ENCODE measurements at places on chromosomes 12 and 14. TPM values are rescaled to one million over a fixed set of nuclear protein-coding genes. Genes with fewer than 3 reads are reported as not detected.

DNA sequence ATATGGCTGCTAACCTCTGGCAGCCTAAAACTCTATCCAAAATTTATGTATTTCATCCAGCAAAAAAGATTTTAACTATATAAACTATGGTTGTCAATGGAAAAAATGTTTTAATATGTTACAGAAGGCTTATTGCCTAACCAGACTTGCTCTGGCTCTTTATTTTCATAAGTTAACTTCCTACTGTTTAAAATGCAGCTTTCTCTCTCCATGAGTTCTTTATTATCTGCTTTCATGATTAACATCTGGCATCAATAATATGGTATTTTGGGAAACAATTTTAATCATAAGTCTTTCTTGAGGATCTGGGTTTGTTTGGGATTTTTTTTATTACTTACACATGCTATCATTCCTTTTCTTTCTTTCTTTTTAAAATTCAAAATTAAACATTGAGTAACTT lies 20.5 kb downstream of the KERA start:
- no peak for DNase-seq
- no peaks in the 10 kb centered on the region for H3K4me1 ChIP-seq
- H3K27ac ChIP-seq, result no peak overlapping the region
- H3K36me3 ChIP-seq, result no peaks in the 10 kb centered on the region
- H3K27me3 ChIP-seq, result no peaks in the 10 kb centered on the region

- peaks cover 22% of the 10 kb centered on the region for H3K36me3 ChIP-seq
- peaks cover 40% of the 10 kb centered on the region for H3K4me1 ChIP-seq
- H3K4me3 ChIP-seq, result peak overlapping the region; percentile 99
- peak overlapping the region; percentile 73 for H3K27ac ChIP-seq
Observed at GRCh38 chr12:7017870-7018349, 366 bp downstream of the LPCAT3 start.

- no peak for DNase-seq
- H3K4me3 ChIP-seq, result no peak overlapping the region
- H3K27me3 ChIP-seq, result no peaks in the 10 kb centered on the region
- H3K27ac ChIP-seq, result no peak overlapping the region
- H3K4me1 ChIP-seq, result no peaks in the 10 kb centered on the region
- H3K36me3 ChIP-seq, result no peaks in the 10 kb centered on the region
Observed at GRCh38 chr12:67410667-67411067, 141.5 kb downstream of the CAND1 start.

- no peak overlapping the region for H3K4me3 ChIP-seq
- no peaks in the 10 kb centered on the region for H3K27me3 ChIP-seq
- peaks cover 100% of the 10 kb centered on the region for H3K36me3 ChIP-seq
- no peak overlapping the region for H3K27ac ChIP-seq
- no peak for DNase-seq
Observed at GRCh38 chr12:54404061-54405004, 14.7 kb downstream of the ITGA5 start.

DNA sequence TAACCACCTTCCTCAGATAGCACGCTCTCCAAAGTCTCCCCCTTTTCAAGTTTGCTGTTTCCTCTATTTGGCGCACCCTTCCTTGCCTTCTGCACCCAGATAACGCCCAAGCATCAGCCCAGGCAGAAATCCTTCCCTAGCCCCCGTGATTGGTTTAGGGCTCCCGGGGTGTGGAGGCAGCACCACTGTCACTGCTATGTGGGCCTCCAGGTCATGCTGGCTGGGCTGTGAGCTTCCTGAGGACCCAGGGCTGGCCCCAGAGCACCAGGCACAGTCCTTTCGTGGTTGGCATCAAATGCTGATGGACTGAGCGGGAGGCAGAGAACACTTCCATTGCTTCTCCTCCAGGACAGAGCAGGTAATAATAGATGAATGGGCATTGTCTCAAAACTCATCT lies 311.4 kb downstream of the BCL11B start:
- H3K27me3 ChIP-seq, result no peaks in the 10 kb centered on the region
- H3K4me3 ChIP-seq, result no peak overlapping the region
- no peak for DNase-seq
- H3K27ac ChIP-seq, result no peak overlapping the region

GRCh38 chr14:93859957-93860356 lies 67.2 kb upstream of the FAM181A start:
- no peaks in the 10 kb centered on the region for H3K36me3 ChIP-seq
- DNase-seq, result no peak
- no peak overlapping the region for H3K4me3 ChIP-seq
- H3K4me1 ChIP-seq, result no peaks in the 10 kb centered on the region
- H3K27me3 ChIP-seq, result no peaks in the 10 kb centered on the region
- no peak overlapping the region for H3K27ac ChIP-seq

DNA sequence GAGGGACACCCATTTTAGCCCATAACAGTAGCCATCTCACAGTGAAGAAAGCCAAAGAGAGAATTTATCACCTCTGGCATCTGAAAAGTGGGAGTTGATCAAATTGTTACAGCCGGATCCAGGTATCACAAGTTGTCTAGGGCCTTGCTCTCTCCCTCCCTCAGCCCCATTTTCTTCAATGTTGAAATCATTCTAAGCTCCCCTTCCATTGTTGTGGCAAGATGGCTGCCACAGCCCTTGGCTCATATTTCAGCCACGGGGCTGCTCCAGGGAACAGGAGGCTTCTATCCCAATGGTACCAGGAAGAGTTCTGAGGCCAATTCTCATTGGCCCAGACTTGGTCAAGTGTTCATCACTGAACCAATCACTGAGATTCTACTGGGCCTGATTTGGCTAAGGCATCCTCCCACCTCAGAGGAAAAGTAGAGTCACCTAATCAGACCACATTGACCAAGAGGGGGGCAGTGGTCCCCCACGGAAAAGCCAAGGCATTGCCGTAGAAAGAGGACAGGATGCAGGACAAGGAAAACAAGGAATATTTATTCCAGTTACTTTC lies 106.2 kb downstream of the GPATCH2L start:
- no peaks in the 10 kb centered on the region for H3K27me3 ChIP-seq
- H3K4me1 ChIP-seq, result no peaks in the 10 kb centered on the region
- H3K4me3 ChIP-seq, result no peak overlapping the region
- H3K27ac ChIP-seq, result no peak overlapping the region
- H3K36me3 ChIP-seq, result no peaks in the 10 kb centered on the region

GRCh38 chr14:68924186-68925158 lies 54.6 kb downstream of the ACTN1 start:
- H3K4me3 ChIP-seq, result peak overlapping the region; percentile 55
- H3K4me1 ChIP-seq, result peaks cover 49% of the 10 kb centered on the region
- H3K36me3 ChIP-seq, result peaks cover 42% of the 10 kb centered on the region
- H3K27me3 ChIP-seq, result no peaks in the 10 kb centered on the region
- no peak for DNase-seq
- H3K27ac ChIP-seq, result peak overlapping the region; percentile 55

DNA sequence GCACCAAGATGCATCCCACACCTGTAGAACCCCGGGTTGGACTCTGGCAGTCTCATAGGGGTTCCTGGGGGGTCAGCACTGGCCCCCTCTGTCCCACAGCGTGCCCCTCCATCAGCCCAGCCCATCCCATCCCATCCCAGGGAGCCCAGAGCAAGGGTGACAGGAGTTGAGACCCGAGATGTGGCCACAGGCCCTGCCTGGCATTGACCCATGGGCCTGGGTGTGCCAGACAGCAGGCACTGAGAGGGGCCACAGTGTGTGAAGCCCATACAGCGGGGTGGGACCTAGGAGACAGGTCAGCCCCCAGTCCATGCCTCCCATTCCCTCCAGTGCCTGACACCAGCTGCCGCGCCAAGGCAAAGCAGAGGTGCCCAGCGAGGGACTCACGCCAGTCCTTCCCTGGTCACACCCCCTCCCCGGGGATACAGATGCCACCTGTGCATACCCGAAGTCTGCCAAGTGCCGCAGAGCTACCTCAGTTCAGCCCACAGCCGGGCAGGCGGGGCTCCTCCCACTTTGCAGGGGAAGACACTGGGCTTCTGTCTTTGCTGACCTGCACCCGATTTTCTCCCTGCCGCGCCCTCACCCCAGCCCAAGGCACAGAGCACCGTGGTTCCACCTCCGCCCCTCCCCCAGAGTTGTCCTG lies 50.4 kb downstream of the CYP46A1 start:
- no peak overlapping the region for H3K27ac ChIP-seq
- DNase-seq, result no peak
- no peaks in the 10 kb centered on the region for H3K4me1 ChIP-seq
- peaks cover 28% of the 10 kb centered on the region for H3K27me3 ChIP-seq
- H3K4me3 ChIP-seq, result no peak overlapping the region

DNA sequence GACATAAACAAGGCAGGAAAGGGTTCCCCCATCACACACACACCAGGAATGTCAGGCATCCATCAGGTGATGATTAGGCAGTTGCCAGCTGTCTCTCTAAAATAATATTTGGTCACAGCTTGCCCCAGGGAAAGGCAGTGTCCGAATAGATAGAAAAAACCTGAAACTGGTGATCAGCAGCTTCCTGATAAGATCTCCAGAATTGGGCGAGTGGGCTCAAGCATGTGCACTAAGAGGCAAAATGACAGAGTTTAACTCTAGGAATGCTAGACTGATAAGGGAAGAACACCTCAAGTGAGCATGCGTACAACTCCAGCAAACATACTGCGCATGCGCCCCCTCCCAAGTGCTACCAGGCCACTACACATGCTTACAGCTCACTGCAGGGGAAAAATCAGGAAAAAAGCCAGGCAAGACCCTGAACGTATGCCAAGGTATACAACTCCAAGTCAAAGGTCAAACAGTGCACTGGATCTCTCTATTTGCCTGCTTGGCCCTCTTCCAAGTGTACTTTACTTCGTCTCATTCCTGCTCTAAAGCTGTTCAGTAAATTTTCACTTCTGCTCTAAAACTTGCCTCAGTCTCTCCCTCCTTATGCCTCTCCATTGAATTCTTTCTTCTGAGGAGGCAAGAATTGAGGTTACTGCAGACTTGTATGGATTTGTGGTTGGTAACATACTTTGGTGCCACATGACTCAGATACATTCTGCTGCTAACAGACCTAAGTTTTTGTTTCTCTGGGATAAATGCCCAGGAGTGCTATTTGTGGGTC lies 73.5 kb upstream of the VASH1 start:
- H3K36me3 ChIP-seq, result no peaks in the 10 kb centered on the region
- H3K27ac ChIP-seq, result no peak overlapping the region
- no peak overlapping the region for H3K4me3 ChIP-seq
- DNase-seq, result no peak
- peaks cover 2% of the 10 kb centered on the region for H3K27me3 ChIP-seq

DNA sequence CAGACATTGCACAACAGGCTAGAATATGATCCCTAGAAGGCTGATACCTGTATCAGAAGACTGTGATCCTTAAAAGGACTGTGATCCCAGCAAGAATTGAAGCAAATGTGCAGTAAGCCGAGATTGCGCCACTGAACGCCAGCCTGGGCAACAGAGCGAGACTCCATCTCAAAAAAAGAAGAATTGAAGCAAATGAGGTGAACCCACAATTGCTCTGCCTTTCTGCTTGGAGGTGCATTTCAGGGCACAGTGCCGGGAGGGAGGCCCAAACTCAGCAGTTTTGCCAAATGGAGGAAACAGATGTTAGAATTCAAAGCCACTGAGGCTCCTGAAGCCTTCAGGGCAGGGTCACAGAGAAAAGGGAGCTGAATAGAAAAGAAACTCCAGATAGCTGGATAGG lies 61.1 kb upstream of the COCH start:
- H3K36me3 ChIP-seq, result no peaks in the 10 kb centered on the region
- no peak for DNase-seq
- no peak overlapping the region for H3K27ac ChIP-seq
- no peaks in the 10 kb centered on the region for H3K4me1 ChIP-seq
- H3K27me3 ChIP-seq, result no peaks in the 10 kb centered on the region
- no peak overlapping the region for H3K4me3 ChIP-seq

GRCh38 chr14:50084666-50085065 lies 31.7 kb downstream of the VCPKMT start:
- H3K36me3 ChIP-seq, result peaks cover 11% of the 10 kb centered on the region
- H3K4me1 ChIP-seq, result peaks cover 24% of the 10 kb centered on the region
- H3K27me3 ChIP-seq, result no peaks in the 10 kb centered on the region
- no peak overlapping the region for H3K27ac ChIP-seq
- H3K4me3 ChIP-seq, result no peak overlapping the region

GRCh38 chr14:92938235-92938875 lies 15.4 kb downstream of the CHGA start:
- H3K27me3 ChIP-seq, result no peaks in the 10 kb centered on the region
- no peak for DNase-seq
- no peak overlapping the region for H3K4me3 ChIP-seq
- no peak overlapping the region for H3K27ac ChIP-seq

GRCh38 chr14:44736326-44736725 lies 225.4 kb downstream of the KLHL28 start:
- no peak for DNase-seq
- H3K27me3 ChIP-seq, result no peaks in the 10 kb centered on the region
- no peak overlapping the region for H3K27ac ChIP-seq

DNA sequence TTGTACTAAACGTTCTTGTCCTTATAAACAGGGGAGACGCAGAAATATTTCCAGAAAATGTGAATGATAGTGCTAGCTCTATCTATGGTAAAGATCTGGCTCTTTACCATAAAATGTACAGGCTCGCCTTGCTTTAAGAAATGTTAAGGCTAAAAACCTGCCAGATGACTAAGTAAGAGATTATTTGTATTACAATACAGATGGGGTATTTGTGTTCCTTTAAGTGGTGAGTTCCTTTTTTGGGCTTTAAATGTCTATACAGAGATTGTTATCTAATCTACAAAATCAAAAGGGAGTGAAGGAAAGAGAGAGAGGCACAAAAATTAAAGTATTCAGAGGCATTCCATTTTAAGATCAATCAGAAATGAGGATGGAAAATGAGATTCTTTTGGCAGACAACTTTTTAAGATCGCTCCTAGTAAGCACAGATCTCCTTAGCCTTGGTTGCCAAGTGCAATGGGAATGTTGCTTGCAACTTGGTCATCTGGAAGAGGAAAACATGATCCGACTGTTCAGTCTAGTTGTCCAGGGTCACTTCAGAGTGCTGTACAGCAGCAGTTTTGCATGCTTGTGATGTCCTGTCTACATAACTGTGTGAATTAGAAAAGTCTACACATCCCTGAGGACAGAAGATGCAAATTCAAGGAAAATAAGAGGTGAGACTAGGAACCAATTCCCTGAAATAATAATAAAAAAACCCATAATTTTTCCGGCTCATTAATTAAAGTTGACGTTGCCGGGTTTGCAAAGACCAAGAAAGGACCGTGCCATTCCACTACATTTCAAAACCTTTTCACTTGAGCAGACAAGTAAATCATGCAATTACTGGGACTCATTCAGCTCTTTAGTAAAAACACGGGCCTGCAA lies 380.8 kb downstream of the EGLN3 start:
- H3K27ac ChIP-seq, result no peak overlapping the region
- no peaks in the 10 kb centered on the region for H3K36me3 ChIP-seq
- no peaks in the 10 kb centered on the region for H3K27me3 ChIP-seq
- DNase-seq, result no peak
- H3K4me3 ChIP-seq, result no peak overlapping the region
- no peaks in the 10 kb centered on the region for H3K4me1 ChIP-seq

LRTM2 gene
- polyA plus RNA-seq, result not detected

RNASE3 gene
- polyA plus RNA-seq, result 13.8 TPM

DTX1 gene
- not detected for polyA plus RNA-seq

WSCD2 gene
- not detected for polyA plus RNA-seq

C1S gene
- not detected for polyA plus RNA-seq

RTL1 gene
- not detected for polyA plus RNA-seq

SLC10A1 gene
- not detected for polyA plus RNA-seq

KRT77 gene
- polyA plus RNA-seq, result not detected

All from CD14-positive monocyte (primary cell).